Fibroblast of skin of left biceps (primary cell): ENCODE measurements at places on chromosomes 2 and 18.

- no peak for DNase-seq
Measured at GRCh38 chr2:236753606-236754270, 184.1 kb downstream of the ACKR3 start.

- DNase-seq = no peak
Measured at GRCh38 chr2:9360701-9361100, 62.6 kb downstream of the ITGB1BP1 start.

GRCh38 chr18:76388261-76388660, 106.8 kb downstream of the ZNF516 start:
- DNase-seq = no peak

- no peak for DNase-seq
Measured at GRCh38 chr2:81196383-81196851, 891.9 kb upstream of the LRRTM1 start.

DNA sequence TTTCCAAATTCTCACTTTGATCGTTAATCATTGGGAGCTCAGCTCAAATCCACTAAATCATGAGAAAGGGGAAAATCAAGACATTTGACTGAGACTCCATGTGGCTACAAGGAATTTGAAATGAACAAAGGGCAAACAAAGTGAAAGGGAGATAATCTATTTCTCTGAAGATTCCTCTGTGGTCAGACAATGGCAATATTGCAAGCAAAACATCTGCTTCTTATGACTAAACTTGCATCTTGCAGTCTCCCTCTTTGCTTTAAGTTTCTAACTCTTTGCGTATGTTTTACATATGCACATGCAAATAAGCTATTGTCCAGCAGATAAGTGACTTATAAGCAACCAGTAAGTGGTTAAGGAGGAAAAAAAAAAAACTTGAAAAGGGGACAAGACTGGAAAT, 299.1 kb upstream of the NXPH2 start:
- DNase-seq = peak; percentile 7

- no peak for DNase-seq
Measured at GRCh38 chr18:27667064-27667463, 482.0 kb upstream of the CHST9 start.

DNA sequence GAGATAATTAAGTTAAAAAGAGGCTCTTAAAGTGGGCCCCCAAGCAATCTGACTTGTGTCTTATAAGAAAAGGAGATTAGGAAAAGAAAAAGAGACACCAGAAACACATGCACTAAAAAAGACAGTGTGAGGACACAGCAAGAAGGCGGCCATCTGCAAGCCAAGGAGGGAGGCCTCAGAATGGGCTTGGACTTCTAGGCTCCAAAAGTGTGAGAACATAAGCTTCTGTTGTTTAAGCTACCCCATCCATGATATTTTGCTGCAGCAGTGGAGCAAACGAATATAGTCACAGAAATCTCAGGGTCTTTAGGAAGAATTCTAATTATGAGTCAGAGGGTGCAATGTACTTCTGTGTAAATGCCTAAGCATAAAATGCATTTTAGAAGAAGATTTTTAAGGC, 399.3 kb upstream of the MMADHC start:
- no peak for DNase-seq

GRCh38 chr18:59303006-59303405, 15.4 kb downstream of the CPLX4 start:
- DNase-seq = no peak

DNA sequence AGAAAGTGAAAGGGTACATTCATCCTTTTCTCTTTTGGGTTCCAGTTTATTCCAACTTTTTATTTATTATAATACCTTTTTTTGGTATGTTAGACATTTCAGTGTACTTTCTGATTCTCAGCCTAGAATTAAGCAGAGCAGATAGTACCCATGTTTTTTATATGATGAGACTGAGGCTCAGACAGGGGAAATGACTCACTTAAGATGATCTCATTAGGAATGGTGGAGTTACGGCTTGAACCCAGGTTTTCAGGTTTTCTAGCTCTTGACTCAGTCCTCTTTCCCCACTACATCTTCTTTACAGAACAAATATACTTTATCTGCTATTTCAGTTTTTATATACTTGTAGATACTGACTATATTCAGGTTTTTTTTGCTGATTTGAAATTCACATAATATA, 51.7 kb upstream of the OTX1 start:
- DNase-seq = no peak

DNA sequence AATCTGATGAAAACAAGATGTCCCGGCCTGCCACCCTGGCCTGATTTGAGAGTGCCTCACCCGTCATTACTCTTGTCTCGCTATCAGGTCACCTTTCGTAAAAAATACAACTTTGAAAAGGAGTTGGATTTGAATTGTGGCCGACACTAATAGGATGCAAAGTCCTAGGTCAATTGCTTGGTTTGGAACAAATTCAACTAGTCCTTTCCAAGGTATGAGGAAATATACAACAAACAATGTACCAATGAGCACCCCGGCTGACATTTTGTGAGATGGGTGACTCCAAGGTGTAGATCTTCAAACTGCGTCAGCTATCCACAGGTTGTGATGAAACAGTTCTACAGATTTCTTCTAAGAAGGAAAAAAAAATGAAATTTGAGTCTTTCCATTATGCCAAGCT, 77.8 kb downstream of the BCL2 start:
- DNase-seq = no peak

DNA sequence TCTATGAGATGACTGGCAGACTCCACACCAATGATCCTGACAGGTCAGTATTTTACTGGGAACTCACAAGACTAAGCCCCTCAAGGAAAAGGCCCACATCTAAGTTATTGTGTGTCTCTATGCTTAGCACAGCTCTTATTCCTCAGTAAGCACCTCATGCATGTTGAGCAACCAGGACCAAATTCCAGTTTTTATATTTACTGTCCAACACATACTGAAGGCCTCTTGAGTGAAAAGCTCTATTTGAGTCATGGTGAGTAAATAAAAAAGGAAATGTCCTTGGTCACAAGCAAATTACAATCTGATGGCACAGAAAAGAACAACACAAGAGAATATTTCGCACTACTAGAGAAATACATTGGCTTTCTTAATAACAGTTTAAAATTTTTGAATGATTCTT, 87.9 kb upstream of the ETAA1 start:
- DNase-seq = no peak

- no peak for DNase-seq
Measured at GRCh38 chr18:8380926-8381325, 228.3 kb upstream of the RAB12 start.

DNA sequence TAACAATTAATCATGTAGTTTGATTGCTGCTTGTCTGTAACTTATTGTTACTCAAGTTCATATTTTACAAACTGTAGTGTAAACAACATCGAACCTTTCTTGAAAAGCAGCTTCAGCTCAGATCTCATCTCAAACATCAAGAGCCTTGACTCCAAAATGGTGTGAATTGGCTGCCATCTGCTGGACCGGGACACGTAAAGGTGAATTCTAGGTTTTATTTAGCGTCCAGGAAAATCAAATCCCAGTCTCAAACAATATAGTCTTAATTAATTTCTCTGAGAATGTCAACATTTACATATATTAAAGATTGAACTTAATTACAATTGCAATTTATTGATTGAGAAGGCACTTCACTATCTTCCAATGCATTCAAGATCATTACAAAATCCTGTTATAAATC, 453.0 kb downstream of the GALR1 start:
- DNase-seq = no peak

- no peak for DNase-seq
Measured at GRCh38 chr2:156001851-156002250, 330.7 kb downstream of the NR4A2 start.

- no peak for DNase-seq
Measured at GRCh38 chr2:20317197-20317596, 33.4 kb downstream of the PUM2 start.

- DNase-seq = no peak
Measured at GRCh38 chr2:150702791-150703190, 215.3 kb upstream of the RND3 start.

GRCh38 chr18:74281980-74282754, 9.6 kb downstream of the CYB5A start:
- DNase-seq = no peak

DNA sequence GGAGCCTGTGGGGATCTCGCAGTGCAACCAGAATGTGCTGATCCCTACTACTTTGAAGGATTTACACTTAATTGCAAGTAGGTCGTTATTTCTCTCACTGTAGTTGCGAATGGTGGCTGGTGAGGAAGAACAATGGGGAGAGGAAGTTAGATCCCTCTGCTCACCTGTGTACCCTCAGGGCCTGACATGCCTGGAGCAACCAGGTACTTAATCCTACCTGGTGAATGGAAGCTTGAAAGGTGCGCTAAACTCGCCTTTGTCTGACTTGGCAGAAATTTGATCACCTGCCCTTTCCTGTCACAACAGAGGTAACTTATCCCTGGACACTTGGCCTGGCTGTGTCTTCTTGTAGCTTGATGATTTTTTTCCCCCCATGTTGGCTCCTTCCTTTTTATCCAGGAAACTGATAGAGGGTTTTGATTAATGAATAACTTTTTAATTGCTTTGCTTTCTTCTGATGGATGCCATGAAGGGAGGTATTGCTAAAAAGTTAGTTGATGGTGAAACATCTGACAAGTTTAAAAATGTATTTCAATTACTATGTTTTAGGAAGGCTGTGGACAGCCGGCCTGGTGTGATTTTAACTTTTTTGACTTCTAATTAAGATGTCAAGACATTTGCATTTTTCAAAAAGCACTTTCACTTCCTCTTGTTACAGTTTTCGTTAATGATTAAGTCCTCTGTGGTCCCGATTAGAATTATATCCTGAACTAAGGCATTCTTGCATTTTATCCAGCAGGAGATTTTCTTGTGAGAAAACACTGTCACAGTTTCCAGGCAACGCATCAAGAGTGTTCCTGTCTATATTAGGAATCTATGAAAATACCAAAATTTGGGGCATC, 9.2 kb downstream of the SGPP2 start:
- DNase-seq = no peak

GRCh38 chr2:88673363-88673762, 18.1 kb upstream of the RPIA start:
- DNase-seq = no peak

GRCh38 chr2:105584435-105585010, 160.2 kb upstream of the NCK2 start:
- DNase-seq = no peak

DNA sequence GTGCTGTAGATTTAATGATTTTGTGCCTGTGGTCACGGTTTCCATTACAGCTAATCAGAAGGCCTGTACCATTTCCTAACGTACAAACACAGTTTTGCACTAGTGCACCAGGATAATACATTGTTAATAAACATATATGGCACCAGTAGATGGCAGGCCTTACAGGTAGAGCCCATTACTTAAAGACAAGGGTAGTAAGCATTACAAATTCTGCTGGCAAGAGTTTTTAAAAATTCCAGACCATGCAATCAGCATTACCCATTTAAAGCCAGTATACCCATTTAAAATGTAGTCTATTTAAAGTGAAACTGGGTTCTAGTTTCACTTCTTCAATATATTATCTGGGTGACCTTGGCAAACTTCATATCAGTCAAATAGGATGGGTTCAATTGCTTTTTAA, 224.2 kb downstream of the NUP35 start:
- DNase-seq = no peak

DNA sequence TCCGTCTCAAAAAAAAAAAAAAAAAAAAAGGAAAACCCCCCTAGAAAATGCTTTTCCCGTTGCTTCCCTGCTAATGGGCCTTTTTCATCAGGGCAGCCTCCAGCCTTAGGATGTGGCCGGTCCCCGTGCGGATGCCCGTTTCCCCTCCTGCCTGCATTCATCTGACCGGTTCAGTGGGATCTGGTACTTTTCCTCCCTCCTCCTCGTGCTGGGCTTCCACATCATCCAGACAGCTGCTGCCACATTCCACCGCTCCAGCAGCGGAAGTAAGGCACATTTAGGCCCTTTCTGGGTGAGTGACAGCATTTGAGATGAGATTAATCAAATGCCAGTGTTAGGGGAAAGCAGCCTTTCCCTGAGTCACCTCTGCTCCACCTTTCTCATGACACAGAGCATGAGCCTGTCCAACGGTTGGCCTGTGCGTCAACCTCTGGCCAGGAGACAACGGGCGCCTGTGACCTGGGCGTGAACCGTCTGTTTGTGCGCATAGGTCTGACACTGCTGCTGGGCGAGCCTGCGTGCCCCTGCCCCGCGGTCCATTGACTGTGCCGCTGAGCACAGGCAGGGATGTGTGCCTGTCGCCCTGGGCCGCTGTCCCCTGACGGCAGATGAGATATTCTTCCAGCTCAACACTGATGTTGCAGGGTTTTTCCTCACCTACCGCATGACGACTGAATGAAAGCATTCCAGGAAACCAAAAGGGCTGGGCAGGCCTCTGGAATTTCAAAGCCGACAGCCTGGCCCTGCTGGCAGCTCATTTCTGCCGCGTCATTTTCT, 174.0 kb downstream of the TGIF1 start:
- peak; percentile 91 for DNase-seq

DNA sequence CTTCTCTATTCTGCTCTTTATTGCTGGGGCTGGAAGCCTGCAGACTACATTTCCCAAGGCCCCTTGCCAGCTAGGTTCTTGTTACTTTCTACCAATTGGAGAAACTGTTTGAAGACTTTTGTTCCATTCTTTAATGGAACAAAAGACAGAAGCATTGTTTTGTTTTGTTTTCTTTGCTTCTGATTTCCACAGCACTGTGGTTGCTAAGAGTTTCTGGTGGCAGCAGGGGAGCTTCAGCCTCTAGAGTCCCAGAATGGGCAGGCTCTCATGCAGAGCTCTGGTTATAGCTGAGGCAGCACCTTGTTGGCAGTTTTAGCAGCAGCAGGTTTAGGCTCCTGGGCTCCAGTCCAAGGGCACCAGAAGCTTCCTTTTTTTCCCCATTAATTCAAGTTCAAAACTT, 234.3 kb downstream of the ETAA1 start:
- DNase-seq = no peak

- DNase-seq = peak; percentile 34
Measured at GRCh38 chr18:73509460-73509859, 638.2 kb downstream of the FBXO15 start.

DNA sequence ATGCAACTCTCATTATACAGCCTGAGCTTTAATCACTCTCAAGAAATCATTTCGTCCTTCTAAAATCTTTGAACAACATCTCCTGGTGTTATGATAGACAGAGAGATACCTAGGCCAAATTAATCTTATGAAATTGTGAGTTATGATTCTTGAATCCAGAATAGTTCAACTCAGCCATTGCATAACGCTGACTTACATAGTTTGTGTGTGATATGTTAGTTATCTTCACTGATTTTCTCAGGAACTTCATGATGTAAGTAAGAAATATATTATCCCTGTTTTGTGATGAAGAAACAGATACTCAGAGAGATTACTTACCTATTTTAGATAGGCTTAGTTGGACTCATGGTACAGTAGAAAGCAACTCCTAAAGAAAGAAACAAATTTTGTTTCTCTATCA, 684.4 kb downstream of the ZEB2 start:
- DNase-seq = no peak

GRCh38 chr2:69601179-69601612, 42.3 kb downstream of the AAK1 start:
- peak; percentile 52 for DNase-seq

DNA sequence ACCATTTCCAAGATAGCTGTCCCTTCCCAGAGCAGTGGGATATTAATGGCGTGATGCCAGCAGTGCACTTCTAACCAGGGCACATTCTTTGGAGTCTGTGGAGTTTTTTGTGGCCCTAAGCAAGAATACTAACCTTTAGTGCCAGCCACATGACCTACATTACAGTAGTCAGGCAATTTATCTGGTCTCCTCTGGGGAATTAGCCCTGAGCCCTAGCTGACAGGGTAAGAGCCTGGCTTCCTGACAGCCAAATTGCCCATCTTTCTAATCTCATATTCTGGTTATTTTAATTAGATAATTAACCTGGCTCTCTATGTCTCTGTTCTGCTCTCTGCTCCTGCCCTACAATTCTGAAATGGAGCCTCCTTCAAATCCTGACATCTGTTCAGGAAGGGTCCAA, 5.2 kb downstream of the PFN4 start:
- DNase-seq = no peak
